ENCODE measurements at places on chromosomes 13 and 19.

DNA sequence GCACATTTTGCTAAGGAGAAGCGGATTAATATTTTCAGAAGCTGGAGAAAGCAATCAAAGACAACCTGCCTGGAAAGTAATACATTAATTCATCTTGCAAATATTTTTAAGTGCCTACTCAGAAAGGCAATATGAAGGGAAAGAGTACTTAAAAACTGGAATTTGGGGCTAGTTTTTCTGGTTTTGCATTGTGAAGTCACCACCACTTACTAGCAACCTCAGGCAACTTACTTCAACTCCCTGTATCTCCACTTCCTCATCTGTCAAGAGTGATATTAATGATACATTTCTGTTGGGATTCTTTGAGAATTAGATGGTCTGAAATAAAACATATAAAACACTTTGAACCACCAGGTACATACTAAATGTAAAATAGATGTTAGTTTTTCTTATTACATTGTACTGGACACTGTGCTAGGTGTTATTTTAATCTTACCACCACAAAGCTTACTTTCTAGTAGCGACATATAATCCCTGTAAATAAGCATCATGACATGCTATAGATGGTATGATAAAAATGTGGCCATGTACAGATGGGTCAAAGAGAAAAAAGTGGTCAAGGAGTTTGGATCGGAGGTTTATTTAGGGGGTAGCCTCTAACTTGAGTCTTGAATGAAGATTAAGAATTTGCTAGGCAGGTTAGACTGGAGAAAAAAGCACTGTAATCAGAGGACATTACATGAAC is 101.2 kb downstream of the SPRY2 start:
- no peak for DNase-seq

- peak; percentile 81 for DNase-seq
Measured at GRCh38 chr19:13847407-13848339, 29.3 kb upstream of the NANOS3 start.

GRCh38 chr13:21960108-21960507 is 289.2 kb downstream of the FGF9 start:
- DNase-seq, result no peak

- DNase-seq, result peak; percentile 26
Measured at GRCh38 chr13:99320693-99321481, 13.7 kb upstream of the GPR183 start.

DNA sequence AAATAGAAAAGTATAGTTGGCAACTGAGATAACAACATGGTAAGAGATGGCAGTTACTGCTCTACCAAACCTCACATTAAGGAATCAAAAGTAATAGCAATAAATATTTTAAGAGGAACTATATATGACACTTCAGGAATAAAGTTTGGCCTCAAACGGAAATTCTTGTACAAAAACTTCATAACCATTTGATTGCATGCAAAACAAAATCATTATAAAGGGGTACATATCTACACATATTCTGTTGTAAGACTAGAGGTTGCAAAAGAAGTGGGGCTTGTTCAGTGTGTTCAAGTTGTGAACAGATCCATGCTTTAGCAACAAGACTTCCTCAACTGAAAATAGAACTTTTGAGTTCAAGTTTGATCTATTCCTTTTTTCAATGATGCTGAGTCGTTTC is 133.5 kb upstream of the MIR17HG start:
- DNase-seq, result no peak

GRCh38 chr13:48404952-48405351 is 8.0 kb downstream of the LPAR6 start:
- DNase-seq, result no peak

DNA sequence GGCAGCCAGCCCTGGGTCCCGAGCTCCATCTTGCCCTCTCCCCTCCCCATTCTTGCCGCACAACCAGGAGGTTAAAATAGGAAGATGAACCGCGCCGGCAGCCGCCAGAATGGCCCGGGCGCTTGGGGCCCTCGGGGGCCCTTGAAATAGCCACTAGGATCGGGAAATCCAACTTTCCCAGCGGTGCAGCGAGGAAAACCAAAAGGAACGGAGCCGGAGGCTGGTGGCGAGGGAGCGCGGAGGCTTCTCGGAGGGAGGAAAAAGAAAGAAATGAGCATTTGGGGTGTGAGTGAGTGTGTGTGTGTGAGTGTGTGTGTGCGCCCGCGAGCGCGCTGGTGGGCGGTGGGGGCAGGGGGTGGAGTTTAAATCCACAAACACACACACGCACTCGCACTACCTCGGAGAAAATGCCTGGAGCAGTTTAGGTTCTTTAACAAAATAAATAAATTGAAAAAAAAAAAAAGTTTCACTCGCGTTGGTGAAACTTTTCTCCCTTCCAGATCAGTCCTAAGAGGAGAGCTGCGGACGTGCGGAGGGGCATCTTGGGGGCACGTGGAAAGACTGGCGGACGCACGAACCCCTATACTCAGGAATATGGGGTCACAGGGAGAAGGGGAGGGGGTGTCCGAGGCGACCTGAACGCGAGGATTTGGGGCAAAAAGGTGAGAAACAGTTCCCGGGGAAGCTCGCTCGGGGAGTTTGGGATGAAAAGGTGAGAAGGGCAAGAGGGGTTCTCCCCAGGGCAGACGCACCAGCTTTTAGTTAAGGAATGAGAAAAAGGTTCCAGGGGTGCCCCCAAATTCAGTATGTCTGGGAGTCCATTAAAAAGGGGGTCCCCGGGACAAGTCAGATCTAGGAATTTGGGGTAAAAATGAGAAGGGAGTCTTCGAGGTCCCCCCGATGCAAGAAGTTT is 1.3 kb downstream of the RFX2 start:
- DNase-seq, result peak; percentile 65
